ENCODE measurements at places on chromosomes 1 and 21.

- no peaks in the 10 kb centered on the region for H3K4me1 ChIP-seq
- no peak overlapping the region for H3K4me3 ChIP-seq
- DNase-seq = no peak
- H3K27ac ChIP-seq = no peak overlapping the region
Measured at GRCh38 chr1:63732666-63733065, 41.2 kb upstream of the ROR1 start.

GRCh38 chr1:238764779-238765178 is 621.6 kb upstream of the CHRM3 start:
- H3K27ac ChIP-seq = no peak overlapping the region
- DNase-seq = no peak
- H3K4me3 ChIP-seq = no peak overlapping the region
- no peaks in the 10 kb centered on the region for H3K4me1 ChIP-seq

DNA sequence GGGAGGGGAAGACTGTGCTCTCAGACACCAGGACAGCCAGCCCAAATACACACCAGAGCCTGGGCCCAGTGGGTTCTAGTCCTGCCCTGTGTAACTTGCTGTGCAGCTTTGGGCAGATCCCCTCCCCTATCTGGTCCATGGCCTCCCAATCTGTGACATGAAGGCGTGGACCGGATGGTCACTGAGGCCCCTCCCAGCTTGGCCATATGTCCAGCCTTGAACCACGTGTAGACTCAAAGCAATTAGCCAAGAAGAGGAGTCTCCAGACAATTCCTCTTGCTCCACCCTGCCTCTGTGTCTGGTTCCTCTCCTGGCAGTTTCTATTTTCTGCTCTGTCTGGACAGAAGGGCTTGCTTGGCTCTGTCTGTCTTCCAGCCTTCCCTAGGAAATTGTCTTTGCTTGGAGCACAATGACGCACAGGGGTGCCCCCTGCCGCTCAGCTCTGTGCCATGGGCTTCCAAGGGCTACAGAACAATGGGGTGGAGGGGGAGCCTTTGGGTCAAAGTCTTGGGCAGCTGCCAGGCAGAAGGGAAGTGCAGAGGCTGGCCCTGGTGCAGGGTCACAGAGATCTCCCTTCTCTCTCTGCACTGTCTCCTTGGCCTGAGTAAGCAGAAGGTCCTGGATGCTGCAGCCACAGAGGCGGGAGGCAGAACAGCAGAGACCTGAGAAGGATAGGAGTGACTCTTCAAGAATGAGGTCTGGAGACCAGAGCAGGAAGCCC is 66.1 kb downstream of the TENT5C start:
- H3K27me3 ChIP-seq = no peaks in the 10 kb centered on the region
- no peak overlapping the region for H3K4me3 ChIP-seq
- no peak overlapping the region for H3K27ac ChIP-seq
- H3K4me1 ChIP-seq = no peaks in the 10 kb centered on the region

DNA sequence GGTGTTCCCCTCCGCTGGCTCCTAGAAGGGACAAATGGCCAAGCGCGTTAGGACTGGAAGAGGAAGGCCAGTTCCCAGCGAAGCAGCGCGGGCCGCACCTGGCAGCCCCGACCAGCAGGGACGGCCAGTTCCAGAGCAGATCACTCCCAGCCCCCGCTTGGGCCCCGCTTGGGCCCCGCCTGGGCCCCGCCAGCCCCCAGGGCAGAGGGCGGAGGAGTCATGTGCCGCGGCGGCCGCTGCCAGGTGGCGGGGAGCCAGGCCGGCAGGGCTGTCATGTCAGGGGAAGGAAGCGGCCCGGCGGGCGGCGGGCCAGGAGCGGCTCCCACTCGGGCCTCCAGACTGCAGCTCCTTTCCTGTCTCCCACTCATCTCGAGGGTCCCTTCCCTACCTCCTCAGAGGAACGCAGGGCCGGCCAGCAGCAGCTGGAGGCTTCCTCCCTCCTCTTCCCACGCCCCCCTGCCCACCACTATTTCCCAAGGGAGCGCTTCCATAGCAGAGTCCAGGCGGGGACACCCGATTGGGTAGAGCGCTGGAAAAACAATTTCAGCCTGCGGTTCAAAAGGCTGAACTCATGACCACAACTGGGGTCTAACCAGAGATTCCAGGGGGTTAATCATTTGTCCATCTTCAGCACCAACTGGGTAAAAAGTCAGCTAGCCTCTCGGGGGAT is 16.5 kb downstream of the ZNF697 start:
- H3K36me3 ChIP-seq = no peaks in the 10 kb centered on the region
- H3K27ac ChIP-seq = no peak overlapping the region
- no peak for DNase-seq
- no peaks in the 10 kb centered on the region for H3K4me1 ChIP-seq
- H3K27me3 ChIP-seq = peaks cover 9% of the 10 kb centered on the region

DNA sequence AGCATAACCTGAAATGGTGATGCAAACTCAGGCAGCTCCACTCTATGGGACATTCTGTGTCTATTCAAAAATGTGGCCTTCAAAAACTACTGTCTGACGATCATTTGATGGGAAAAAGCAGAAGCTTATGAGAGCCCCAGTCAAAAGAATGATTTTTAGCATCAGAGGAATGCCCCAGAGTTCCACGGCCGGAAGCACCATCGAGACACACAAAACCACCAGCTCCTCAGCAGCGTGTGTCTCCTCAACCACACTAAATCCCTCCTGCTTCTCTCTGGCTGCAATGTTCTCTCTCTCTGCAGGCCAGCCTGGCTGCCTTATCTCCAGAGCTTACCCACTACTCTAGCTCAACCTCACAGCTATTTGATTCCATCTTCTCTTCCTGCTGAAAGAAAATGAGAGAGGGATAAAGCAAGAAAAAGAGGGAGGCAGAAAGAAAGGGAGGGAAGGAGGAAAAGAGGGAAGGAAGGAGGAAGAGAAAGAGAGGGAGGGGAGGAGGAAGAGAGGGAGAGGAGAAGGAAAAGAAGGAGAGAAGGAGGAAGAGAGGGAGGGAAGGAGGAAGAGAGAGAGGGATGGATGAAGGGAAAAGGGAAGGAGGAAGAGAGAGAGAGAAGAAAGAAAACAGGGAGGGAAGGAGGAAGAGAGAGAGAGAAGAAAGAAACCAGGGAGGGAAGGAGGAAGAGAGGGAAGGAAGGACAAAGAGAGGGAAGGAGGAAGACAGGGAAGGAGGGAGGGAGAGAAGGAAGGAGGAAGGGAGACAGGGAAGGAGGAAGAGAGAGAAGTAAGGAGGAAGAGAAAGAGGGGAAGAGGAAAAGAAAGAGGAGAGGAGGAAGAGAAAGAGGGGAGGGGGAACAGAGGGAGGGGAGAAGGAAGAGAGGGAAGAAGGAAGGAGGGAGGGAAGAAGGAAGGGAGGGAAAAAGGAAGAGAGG is 33.5 kb upstream of the LAPTM5 start:
- H3K27me3 ChIP-seq = no peaks in the 10 kb centered on the region
- no peaks in the 10 kb centered on the region for H3K36me3 ChIP-seq
- no peak for DNase-seq
- peaks cover 7% of the 10 kb centered on the region for H3K4me1 ChIP-seq
- H3K4me3 ChIP-seq = no peak overlapping the region

DNA sequence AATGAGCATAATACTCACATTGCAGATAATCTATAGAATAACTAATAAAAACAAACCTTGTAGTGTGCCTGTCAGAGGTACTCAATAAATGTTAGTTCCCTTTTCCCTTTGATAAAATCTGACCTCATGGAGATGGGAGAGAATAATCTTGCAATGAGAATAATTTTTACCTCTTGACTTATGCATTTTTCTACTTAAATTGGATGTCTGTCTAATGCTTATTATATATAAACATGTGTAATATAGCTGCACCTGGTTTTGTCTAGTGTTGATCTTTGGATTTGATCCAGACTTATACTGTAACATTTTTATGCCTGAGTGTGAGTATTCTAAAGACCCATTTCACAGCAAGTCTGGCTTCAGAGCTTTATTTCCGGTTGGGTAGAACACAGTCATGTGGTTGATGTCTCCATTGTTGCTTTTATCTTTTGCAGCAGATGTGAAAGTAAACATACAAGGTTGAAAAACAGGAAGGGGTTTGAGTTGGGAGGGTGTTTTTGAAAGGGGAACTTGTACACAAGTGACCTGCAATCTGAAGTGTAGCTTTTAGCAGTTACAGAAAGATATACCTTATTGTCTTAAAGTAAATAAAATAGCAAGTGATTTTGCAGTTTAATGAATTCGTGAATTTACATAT is 12.4 kb downstream of the EPB41 start:
- peak overlapping the region; percentile 27 for H3K4me3 ChIP-seq
- H3K36me3 ChIP-seq = no peaks in the 10 kb centered on the region
- peaks cover 52% of the 10 kb centered on the region for H3K4me1 ChIP-seq
- peak overlapping the region; percentile 60 for H3K27ac ChIP-seq
- DNase-seq = peak; percentile 28

- no peak overlapping the region for H3K4me3 ChIP-seq
- H3K27me3 ChIP-seq = no peaks in the 10 kb centered on the region
- DNase-seq = no peak
- no peak overlapping the region for H3K27ac ChIP-seq
Measured at GRCh38 chr1:20724364-20725188, 6.8 kb upstream of the KIF17 start.

DNA sequence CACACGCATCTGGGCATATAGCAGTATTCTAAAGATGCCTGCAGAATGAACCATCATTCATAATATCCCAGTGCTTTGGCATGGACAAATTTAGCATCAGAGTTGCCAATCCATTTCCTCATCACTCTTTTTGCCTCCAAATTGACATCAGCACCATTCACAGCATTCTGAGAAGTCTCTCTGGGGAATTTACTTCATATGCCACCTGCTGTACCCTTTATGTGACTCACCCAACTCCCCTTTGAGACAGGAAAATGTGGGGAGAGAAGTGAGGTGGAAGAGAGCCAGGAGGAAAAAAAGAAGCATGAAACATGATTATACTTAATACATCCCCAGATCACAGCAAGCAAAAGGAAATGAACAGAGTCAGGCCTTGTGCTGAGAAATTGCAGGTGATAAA is 37.4 kb downstream of the RAB3B start:
- H3K4me1 ChIP-seq = no peaks in the 10 kb centered on the region
- no peaks in the 10 kb centered on the region for H3K36me3 ChIP-seq
- no peak for DNase-seq
- H3K4me3 ChIP-seq = no peak overlapping the region

DNA sequence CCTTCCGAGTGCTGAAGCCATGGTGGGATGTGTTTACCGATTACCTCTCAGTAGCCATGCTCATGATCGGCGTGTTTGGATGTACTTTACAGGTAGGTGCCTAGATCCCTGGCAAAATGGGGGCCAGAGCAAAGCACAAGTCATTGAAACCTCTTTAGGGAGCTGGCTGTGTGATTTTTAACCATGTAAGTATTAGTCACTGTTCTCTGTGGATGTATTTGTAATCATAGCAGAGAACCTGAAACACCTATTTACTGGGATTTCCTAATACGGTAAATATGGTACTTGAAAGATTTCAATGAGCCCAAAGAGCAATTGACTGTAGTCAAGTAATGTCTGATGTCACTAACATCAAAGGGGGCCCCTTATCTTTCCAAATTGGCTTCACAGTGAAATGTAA is 53.6 kb downstream of the LRRC8C start:
- H3K36me3 ChIP-seq = peaks cover 38% of the 10 kb centered on the region
- H3K4me3 ChIP-seq = no peak overlapping the region
- DNase-seq = no peak
- no peaks in the 10 kb centered on the region for H3K27me3 ChIP-seq
- H3K27ac ChIP-seq = no peak overlapping the region

DNA sequence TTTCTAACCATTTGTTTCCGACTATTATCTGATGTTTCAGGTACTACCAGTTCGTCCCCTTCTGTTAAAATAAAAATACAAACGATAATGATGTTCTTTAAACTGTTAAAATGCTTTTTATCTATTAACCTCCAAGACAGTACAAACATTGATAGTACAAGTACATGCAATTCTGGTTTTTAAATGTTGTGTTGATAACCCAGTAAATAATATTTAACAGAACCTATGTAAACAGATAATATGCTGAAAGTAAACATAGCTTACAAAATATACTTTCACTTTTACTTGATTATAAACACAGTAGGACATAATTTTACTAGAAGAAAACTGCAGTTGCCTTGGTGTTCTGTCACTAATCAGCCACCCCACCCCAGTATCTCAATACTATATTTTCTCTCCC is 76.9 kb downstream of the COQ8A start:
- no peak overlapping the region for H3K4me3 ChIP-seq
- H3K4me1 ChIP-seq = no peaks in the 10 kb centered on the region
- no peaks in the 10 kb centered on the region for H3K36me3 ChIP-seq
- H3K27ac ChIP-seq = no peak overlapping the region

DNA sequence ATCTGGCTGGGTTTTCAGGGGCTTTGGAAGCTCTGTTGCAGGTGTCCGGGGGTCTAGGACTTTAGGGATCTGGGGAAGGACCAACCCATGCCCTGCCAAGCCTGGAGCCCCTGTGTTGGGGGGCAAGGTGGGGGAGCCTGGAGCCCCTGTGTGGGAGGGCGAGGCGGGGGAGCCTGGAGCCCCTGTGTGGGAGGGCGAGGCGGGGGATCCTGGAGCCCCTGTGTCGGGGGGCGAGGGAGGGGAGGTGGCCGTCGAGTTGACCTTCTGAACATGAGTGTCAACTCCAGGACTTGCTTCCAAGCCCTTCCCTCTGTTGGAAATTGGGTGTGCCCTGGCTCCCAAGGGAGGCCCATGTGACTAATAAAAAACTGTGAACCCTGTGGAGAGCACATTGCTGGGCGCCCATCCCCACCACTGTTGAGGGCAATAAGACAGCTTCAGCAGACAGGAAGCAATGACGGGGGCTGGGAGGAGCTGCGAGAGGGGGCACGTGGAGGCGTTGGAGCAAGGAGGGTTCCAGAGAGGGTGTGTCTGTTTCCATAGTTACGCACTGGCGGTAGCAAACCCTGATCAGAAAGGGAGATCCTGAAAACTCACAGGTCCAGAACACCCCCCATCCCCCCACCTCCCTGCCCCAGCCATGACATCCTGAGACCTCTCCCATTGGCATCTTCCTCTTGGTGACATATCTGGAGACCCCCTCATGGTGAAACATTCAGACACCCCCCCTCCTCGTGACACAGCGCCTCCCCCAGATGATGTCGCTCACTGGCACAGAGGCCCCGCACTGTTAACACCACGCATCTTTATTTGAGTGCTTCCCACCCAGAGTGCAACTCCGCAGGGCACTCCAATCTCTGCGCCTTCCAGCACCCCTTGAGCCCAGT is 8.4 kb downstream of the MYBPH start:
- no peaks in the 10 kb centered on the region for H3K36me3 ChIP-seq
- no peaks in the 10 kb centered on the region for H3K27me3 ChIP-seq
- no peak overlapping the region for H3K27ac ChIP-seq
- DNase-seq = no peak
- H3K4me3 ChIP-seq = no peak overlapping the region

DNA sequence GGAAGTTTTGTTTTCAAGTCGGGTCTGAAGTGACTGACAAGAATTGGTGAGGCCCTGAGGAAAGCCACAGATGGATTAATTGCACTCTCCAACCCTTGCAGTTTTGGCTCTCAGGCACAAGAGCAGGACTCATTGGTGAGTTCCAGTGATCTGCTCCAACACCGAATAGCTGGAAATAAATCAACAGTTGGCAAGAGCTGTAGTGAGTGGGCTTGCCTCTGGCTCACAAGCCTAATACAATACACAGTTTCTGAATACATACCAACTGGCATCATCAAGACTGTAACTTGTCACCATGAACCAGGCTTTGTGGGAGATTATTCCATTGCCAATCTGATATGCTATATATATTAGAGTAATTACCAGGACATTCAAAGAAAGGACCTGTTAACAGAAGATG is 131.6 kb downstream of the GRIK1 start:
- H3K27ac ChIP-seq = no peak overlapping the region
- no peak overlapping the region for H3K4me3 ChIP-seq
- no peaks in the 10 kb centered on the region for H3K36me3 ChIP-seq
- H3K27me3 ChIP-seq = no peaks in the 10 kb centered on the region
- H3K4me1 ChIP-seq = no peaks in the 10 kb centered on the region
